ENCODE measurements at places on chromosomes 1 and 21.

GRCh38 chr1:67583462-67583950, 101.5 kb upstream of the GADD45A start:
- DNase-seq, result no peak

DNA sequence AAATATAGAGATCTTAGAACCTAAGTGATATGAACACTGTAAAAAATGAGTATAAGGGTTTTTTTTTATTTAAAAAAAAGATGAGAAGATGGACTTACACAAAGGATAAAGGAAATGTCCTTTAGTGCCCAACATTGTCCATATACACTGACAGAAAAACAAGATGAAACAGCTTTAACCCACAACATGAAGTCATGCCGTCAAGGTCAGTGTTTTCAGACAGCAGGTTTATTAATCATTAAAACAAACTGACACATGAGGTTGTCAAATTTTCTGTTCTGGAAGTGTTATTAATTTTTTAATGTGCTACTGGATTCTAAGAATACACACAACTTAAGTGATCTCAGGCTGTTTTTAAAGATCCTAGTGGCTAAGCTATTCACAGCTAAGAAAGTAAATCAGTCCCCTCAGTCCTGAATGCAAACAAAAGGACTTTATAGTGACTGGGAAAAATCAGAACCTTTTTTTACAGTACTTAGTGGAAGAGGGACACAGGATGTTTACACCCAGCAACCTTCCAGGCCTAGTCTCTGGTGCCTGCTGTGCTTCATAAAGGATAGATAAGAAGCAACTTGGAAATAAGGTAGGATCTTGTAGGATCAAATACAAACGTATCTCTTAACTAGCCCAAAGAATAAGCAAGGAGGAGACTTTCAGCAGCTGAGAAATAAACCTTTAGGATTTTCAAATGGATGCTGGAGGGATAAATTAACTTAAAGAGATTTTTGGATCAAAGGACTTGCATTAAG, 21.9 kb upstream of the PKN2 start:
- DNase-seq, result no peak

DNA sequence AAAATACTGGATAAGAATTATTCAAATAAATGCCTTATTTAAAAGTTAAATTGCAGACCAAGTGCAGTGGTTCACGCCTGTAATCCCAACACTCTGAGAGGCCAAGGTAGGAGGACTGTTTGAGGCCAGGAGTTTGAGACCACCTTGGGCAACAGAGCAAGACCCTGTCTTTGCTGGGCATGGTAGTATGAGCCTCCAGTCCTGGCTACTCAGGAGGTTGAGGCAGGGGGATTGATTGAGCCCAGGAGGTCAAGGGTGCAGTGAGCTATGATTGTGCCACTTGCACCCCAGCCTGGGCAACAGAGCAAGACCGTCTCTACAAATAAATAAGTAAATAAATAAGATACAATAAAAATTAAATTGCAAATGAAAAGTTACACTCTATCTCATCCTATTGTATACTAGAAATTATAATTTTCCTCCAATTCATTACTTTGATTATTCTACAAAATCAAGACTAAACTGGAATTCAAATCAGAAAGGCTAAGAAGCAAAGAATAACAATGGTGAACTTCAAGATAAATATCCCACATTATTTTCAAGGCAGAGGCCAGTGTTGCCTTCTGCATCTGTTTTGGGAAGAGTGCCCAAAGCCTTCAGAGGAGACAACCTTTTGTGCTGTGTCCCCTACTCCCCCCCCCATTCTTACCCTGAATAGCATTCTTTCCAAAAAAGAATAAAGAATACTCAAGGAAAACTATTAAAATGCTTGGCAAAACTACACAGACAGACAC, 73.3 kb upstream of the IRF2BP2 start:
- no peak for DNase-seq

DNA sequence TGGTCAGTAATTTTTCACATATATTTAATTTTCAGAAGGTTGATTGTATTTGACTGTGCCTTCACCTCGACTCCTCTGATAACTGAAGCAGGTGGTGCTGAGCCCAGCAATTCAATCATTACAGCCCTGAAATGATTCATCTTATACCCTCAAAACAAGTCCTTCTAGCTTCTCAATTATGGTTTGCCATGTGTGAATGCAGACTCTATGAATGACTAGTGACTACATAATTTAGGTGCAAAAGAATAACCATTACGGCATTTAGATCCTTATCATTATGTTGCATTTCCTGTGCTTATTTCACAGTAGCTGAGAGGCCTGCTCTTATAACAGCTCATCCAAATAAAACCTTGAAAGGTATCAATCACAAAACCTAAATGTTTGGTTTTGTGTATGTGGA, 54.0 kb upstream of the COL11A1 start:
- DNase-seq, result no peak

- DNase-seq, result no peak
These were observed 13.3 kb upstream of the FMOD start for GRCh38 chr1:203364094-203364801.

DNA sequence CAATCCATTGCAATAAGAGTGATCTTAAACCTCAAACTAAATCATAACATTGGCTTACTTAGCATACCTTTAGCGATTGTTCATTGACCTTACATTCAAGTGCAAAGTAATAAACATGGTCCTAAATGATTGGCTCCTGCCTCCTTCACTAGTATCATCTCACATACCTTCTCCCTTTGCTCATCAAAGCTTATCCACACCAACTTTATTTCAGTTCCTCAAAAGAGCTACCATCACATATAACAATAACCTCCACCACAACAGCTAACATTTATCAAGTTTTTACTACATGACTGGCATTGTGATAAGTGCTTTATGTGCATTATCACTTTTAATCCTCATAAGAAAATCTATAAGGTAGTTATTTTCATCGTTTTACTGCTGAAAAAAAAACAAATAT, 198.8 kb downstream of the COL24A1 start:
- DNase-seq, result no peak

DNA sequence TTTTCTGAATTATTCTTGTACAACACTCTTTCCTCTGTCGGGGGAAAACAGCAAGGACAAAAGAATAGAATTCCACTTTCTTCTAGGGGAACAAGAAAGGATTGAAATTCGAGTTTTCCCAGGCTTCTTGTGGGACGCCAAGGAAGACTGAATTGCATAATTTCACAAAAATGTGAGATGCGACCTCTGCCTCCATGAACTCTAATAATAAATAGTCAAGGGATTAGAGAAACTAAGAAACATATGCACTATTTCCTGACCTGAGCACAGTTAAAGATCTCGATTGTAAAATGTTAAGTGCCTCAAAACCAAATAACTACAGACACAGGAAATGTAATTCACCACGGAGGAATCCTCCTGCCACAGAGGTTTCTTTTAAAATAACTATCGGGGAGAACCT, 117.3 kb upstream of the MARK1 start:
- no peak for DNase-seq

- no peak for DNase-seq
These were observed 378.9 kb downstream of the HHAT start for GRCh38 chr1:210707300-210708240.

DNA sequence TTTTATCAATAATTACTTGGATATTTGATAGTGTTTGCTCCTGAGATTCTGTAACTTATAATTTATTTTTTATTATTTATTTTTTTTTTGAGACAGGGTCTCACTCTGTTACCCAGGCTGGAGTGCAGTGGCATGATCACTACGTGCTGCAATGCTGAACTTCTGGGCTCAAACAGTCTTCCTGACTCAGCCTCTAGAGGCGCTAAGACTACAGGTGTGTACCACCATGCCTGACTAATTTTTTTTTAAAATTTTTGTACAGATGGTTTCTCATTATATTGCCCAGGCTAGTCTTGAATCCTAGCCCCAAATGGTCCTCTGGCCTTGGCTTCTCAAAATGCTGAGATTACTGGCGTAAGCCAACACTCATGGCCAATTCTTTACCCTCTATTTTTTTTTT, 845.5 kb upstream of the ADGRL4 start:
- DNase-seq, result no peak

GRCh38 chr1:112133487-112133886, 144.0 kb upstream of the KCND3 start:
- DNase-seq, result no peak

DNA sequence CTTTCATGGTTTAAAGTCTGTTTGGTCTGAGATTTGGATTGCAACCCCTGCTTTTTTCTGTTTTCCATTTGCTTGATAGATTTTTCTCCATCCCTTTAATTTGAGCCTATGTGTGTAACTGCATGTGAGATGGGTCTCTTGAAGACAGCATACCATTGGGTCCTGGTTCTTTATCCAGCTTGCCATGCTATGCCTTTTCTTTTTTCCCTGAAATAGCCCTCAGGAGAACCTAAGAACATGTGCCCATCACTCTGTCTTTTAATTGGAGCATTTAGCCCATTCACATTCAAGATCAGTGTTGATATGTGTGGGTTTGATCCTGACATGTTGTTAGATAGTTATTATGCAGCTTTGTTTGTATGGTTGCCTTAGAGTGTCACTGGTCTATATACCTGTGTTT, 21.7 kb upstream of the DENND1B start:
- no peak for DNase-seq

DNA sequence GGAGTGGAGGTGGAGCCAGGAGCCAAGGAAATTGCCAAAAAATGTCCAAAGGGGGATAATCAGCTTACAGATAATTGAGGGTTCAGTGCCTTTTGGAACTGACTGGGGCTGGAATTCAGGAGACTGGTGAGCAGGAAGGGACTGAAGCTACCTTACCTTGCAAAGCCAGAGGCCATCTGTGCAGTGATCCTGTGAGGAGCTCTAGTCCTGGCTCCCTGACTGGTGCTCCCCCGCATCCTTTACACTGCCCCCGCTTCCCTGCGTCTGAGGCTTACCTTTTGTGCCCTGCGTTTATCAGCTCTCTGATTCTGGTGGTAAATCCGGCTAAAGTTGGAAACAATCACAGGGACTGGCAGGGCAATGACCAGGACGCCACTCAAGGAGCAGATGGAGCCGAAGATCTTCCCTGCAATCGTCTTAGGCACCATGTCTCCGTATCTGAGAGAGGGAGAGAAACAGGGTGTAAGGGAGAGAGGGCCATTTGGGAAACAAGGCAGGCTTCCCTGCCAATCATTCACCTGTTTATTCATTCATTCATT, 31.0 kb downstream of the DDX20 start:
- DNase-seq, result no peak

DNA sequence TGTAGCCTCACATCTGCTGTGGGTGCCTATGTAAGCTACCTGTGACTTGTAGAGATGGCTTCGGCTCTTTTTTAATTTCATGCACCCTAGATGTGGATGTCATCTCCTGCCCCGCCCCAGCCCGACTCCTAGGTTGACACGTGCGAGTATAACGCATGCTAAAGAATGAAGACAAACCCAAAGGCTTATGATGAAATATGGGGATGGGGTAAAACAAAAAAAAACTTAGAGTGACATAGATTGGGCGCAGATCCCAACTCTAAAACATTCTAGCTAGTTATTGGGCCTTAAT, 613 bp upstream of the ERO1B start:
- DNase-seq, result no peak

GRCh38 chr1:200751717-200752116, 13.0 kb downstream of the CAMSAP2 start:
- DNase-seq, result no peak

DNA sequence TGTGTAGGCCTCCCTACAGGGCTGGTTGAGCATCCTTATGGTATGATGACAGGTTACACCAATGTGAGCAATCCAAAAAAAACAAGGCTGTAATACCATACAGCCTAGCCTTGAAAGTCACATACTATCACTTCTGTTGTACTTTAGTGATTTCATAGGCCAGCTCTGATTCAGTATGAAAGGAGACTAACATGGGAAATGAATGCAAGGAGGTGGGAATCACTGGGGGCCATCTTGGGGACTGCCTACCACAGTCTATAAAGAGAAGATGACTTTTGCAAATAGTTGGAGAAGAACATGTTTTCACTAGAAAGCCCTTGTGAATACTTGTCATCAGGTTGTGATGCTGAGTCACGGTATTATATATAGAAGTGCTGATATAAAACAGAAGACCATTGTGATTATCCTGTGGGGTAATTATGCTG, 270.7 kb downstream of the S1PR1 start:
- no peak for DNase-seq

- DNase-seq, result no peak
These were observed 181.4 kb downstream of the RYR2 start for GRCh38 chr1:237223419-237223818.

DNA sequence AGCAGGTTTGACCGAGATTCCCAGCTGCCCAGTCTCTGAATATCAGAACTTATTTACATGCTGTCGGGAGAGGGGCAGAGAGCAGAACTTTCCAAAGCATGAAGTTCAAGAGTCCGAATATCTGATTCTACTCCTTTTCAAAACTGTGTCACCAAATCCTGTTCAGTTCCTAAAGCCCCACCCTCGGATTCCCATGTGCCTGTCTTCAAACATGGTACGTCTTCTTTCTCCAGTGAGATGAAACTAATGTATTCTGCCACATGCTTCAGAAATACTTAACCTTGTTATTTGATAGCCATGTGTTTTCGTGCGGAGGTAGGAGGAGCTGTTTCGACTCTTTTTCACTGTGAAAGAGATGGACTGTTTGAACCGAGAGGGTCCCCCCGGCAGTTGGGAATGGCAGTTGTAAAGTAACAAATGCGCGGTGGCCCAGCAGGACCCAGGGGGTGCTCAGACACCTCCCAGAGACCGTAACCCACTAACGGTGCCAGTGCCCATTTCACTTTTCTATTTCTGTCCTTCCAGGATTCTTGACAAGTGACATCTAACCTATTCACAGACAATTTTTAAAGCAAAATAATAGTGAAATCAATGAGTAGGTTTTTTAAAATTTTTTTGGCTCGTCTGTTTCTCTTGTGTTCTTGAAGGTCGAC, 67.2 kb downstream of the ZBTB18 start:
- no peak for DNase-seq

GRCh38 chr1:14190508-14190907, 408.0 kb upstream of the KAZN start:
- DNase-seq, result no peak

- DNase-seq, result no peak
These were observed 141.0 kb downstream of the TNFSF18 start for GRCh38 chr1:172909606-172910326.

DNA sequence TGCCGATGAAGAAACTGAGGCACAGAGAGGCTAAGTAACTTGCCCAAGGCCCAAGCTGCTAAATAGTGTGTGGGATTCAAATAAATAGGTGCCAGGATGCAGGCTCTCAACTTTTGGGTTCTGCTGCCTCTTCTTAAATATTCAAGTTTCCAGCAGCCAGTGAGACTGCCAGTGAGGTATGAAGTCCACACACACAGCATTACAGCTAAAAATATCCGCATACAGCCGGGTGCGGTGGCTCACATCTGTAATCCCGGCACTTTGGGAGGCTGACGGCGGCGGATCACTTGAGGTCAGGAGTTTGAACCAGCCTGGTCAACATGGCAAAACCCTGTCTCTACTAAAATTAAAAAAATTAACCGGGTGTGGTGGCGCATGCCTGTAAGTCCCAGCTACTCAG, 78.4 kb upstream of the DIRAS3 start:
- no peak for DNase-seq

- no peak for DNase-seq
These were observed 82.5 kb upstream of the MPC2 start for GRCh38 chr1:168019407-168019806.

GRCh38 chr21:45990741-45991605, 9.4 kb downstream of the COL6A1 start:
- peak; percentile 14 for DNase-seq
